ENCODE measurements at places on chromosomes 12 and 14.

- DNase-seq, result no peak
Measured at GRCh38 chr12:93247313-93247991, 130.3 kb upstream of the NUDT4 start.

- DNase-seq, result peak; percentile 98
Measured at GRCh38 chr12:12819752-12820311, 6.7 kb downstream of the DDX47 start.

GRCh38 chr12:2543801-2544200 is 251.0 kb upstream of the FKBP4 start:
- DNase-seq, result no peak

DNA sequence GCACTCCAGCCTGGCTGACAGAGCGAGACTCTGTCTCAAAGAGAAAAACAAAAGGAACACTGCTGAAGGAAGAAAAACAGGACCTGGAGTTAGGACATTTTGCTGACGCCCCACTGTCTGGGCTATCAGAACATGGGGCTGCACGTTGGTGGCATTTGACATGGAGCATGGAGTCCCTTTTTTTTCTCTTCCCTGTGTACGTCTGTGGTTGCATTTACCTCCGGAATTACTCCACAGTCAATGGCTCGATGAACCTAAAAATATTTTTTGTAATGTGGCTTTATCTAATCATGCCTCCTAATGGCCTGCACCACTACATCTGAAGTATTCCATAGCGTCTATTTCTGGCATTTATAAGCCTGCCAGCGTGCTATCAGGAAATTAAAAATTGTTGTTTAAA is 30.7 kb downstream of the TESC start:
- DNase-seq, result no peak

- no peak for DNase-seq
Measured at GRCh38 chr14:68282479-68283377, 463.1 kb downstream of the RAD51B start.

GRCh38 chr14:76710056-76711010 is 50.9 kb upstream of the VASH1 start:
- peak; percentile 66 for DNase-seq

GRCh38 chr12:65668981-65669695 is 155.1 kb upstream of the HMGA2 start:
- peak; percentile 77 for DNase-seq

- DNase-seq, result peak; percentile 43
Measured at GRCh38 chr14:55336162-55336561, 64.9 kb downstream of the FBXO34 start.

GRCh38 chr12:47218191-47218654 is 138.5 kb upstream of the AMIGO2 start:
- DNase-seq, result peak; percentile 26

DNA sequence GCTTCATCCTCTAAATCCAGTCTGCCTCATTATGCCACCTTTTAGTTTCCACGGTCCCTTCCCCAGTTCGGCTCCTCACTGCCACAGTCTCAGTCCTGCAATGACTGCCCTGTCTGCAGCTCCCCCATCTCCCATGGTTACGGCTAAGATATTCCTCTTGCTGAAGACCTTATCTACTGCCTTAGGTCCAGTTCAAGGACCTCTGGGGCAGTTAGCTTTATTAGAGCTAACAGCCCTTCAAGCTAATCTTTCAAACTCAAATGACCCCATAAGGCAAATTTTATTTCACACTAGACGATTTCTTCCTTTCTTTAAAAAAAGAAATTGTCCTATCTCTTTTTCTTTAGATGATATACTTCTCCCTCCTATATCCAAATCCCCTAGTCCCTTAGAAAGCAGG is 214.7 kb downstream of the MON2 start:
- no peak for DNase-seq

DNA sequence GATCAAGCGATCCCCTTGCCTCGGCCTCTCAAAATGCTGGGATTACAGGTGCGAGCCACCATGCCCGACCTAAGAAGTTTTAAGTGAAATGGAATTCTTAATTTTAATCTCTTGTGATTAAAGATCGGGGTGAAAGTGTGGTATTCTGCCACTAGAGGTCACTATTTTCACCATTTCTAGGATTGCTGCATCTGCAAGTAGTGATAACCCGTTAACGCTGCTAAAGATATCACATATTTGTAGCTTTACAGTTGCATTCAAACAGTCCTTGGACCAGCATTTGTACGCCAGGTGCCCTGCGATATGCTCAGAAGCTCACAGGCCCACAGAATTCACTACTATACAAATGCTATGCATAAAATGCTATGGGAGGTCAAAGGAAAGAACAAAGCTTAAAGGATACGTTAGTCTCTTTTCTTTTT is 19.3 kb downstream of the CCDC62 start:
- DNase-seq, result peak; percentile 76

DNA sequence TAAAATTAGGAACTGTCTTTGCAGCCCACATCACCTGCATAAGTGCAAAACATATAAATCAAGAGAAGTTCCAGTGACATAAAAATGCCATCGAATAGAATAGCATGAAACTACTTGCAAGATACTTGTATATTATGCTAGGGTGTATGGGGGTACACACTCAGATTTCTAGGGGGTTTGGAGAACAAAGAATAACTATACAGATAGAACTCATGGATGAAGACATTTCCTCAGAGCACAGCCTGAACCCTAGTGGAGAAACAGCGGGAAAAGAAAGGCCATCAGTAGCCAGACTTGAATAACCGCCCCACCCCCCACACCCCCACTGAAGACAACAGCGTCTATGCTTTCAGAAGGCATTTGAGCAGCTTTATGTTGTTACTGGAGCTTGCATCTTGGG is 425.8 kb downstream of the NPAS3 start:
- no peak for DNase-seq

- no peak for DNase-seq
Measured at GRCh38 chr12:132469423-132469822, 20.5 kb upstream of the FBRSL1 start.

DNA sequence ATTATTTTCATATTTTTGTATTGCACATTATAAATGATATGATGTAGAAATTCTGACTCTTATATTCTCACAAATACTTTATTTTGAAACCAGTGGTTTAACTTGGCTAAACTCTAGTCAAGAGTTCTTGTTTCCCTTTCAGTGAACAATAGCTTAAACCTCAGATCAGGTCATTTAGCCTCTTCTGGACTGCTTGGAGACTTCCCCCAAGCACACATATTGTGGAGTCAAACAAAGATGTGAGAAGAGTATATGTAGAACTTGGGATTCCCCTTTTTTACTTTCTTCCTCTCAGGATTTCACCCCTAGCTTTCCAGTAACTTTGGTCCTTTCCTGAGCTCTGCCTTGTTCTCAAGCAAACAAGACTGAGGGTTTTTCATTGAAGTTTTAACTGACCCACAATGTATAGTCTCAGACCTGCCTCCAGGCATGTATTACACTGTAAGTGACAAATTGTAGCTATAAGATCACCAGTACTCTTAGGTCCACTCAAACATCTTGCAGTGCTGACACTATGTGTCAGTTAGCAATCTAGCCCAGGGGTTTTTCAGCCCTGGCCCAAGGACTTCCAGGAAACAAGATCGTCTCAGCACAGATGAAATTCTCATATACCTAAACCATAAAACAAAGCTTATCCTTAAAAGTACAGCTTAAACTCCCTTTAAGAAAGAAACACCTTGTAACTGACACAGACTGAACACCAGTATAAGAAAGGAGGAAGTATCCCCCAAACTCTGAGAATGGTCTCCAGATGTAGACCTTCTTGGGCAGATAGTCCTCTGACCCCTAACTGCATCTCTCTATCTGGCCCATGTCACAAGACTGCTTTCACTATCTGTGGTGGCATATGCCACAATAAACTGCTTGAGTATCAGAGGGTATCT is 98.6 kb downstream of the SLC6A15 start:
- DNase-seq, result no peak

- peak; percentile 34 for DNase-seq
Measured at GRCh38 chr12:121927813-121928212, 9.4 kb downstream of the CFAP251 start.

- DNase-seq, result peak; percentile 6
Measured at GRCh38 chr12:14111230-14111865, 129.9 kb upstream of the GRIN2B start.

GRCh38 chr12:104290320-104290719 is 13.2 kb upstream of the EID3 start:
- DNase-seq, result no peak

- no peak for DNase-seq
Measured at GRCh38 chr14:22748631-22749068, 17.8 kb upstream of the OXA1L start.

- no peak for DNase-seq
Measured at GRCh38 chr14:82889701-82890100, 1356.0 kb upstream of the SEL1L start.

DNA sequence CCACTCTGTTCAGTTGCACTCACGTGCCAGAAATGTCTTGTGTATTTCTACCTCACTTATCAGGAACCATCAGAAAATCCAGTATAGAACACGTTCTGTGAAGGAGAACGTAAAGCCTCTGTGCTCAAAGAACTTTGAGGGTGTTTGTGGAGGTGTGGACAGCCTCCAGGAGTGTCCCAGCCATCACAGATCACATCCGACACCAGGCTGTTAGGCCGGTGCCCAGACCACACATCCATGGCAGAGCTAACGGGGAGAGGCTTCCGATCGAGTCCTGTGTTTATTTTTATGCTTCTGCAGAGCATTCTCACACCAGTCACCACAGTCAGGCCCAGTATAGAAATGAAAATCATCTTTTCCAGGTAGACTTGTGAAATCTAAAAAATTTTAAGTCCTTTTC is 53.6 kb downstream of the TPCN1 start:
- no peak for DNase-seq

- no peak for DNase-seq
Measured at GRCh38 chr12:118741194-118741593, 240.1 kb upstream of the SRRM4 start.

DNA sequence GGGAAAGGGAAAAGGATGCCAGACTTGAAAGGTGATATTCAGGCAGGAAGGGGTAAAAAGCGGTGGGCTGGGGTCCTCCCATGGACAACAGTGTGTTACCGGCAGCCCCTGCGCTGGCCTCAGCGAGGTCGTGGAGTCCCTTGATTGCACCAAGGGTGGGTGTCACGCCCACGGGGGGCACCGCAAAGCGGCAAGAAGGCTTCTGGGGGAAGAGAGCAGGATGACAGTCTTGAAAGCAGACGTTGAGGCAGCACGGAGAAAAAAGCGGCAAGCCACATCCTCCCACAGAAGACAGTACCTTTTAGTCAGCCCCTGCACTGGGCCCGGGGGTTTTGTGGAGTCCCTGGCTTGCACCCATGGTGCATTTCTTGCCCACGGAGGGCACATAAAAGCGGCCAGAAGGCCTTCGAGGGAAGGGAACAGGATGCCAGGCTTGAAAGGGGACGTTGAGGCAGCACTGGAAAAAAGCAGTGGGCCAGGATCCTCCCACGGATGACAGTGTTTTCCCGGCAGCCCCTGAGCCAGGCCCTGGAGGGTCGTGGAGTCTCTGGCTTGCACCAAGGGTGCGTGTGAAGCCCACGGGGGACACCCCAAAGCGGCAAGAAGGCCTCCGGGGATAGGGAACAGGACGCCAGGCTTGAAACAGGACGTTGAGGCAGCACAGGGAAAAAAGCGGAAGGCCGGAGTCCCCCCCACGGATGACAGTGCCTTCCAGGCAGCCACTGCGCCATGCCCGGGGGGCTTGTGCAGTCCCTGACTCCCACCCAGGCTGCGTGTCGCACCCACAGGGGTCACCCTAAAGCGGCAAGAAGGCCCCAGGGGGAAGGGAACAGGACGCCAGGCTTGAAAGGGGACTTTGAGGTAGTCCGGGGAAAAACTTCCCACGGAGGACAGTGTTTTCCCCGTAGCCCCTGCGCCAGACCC is 162.2 kb upstream of the ALG10B start:
- DNase-seq, result no peak

DNA sequence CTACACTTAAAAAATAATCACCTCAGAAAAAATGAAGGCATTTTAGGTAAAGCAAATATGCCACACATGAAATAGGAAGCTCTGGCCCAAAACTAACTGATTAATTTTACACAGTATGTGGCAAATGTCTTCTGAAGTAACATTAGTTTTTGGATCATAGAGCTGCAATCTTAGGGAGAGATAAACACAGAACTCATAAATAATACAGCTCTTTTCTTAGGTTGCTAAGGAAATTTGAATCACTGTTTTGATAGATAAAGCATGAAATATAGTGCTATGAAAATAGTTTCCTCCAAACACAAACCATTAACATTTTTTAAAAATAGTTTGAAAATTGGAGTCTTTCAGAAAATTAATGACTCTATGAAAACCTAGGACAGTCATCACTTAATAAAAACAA is 15.0 kb downstream of the RASSF9 start:
- no peak for DNase-seq

DNA sequence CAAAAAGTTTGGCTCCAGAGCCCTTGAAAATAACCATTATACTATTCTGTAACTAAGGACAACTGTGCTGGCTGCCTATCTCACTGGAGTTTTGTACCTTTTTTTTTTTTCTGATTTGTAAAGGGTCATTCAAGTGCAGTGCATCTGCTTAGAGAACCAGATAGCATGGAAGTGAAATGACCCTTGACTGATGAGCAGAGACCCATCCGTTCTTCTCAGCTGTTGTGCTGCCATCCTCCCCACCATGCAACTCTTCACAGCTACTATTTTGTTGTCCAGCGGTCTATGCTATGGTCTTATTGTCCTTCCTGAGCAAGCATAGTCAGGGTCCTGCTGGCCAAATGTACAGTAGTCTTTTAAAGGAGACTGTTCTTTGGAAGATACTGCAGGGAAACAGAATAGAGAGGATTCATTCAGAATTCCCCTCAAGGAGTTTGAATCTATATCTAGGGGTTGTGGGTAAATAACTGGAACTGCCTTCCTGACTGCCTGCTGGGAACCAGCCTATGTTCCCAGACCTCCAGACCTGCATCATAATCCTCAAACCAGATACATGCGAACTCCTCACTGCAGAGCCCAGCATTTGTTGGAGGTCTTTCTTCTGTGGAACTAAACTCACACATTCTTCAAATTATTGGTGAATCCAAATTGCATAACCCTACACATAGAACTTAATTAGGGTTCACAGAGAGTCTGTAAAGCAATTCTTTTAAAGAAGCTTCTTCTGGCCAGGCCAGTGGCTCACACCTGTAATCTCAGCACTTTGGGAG is 41.1 kb downstream of the GPR19 start:
- DNase-seq, result no peak

- no peak for DNase-seq
Measured at GRCh38 chr14:51365241-51365965, 125.4 kb downstream of the TMX1 start.

- no peak for DNase-seq
Measured at GRCh38 chr12:108380382-108380781, 41.3 kb upstream of the CMKLR1 start.

- DNase-seq, result no peak
Measured at GRCh38 chr14:78319406-78319805, 149.2 kb downstream of the NRXN3 start.

- DNase-seq, result peak; percentile 61
Measured at GRCh38 chr14:29937116-29937515, 9.5 kb upstream of the PRKD1 start.

DNA sequence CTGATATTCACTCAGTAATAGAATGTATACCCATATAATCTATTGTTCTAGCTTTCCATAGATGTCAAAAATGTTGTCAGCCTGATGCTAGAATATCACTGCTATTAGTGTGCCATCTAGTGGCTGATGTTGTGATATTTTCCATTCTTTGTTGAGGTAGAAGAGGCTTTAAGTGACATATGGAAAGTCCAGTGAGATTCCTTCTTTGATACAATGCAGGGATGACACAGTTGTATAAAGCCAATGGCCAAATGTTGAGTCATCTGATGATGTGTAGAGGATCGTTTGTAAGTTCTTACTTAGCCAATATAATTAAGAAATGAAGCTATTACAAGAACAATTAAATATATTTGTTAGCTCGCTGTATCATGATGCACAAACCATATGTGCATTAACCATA is 58.1 kb upstream of the PCED1B start:
- DNase-seq, result peak; percentile 98
